Vein endothelial cell (primary cell): ENCODE measurements at places on chromosomes 1 and 21. TPM values are rescaled to one million over a fixed set of nuclear protein-coding genes. Genes with fewer than 3 reads are reported as not detected.

The HUNK gene
- under 0.01 and 0.10 TPM in 2 replicates for total RNA-seq

The GJA5 gene
- total RNA-seq: 2.0 and 8.8 TPM in 2 replicates

The TMPRSS2 gene
- not detected in 2 replicates for total RNA-seq

The GNG4 gene
- total RNA-seq: 0.19 TPM in 1 of 2 replicates, not detected in the other

The CYP4X1 gene
- total RNA-seq: 3.3 and 4.8 TPM in 2 replicates

The OR2L5 gene
- not detected in 2 replicates for total RNA-seq

The EPHB2 gene
- total RNA-seq: 62.0 and 77.4 TPM in 2 replicates

The KISS1 gene
- total RNA-seq: not detected in 2 replicates

The KRTAP13-2 gene
- total RNA-seq: not detected in 2 replicates

The VWA5B1 gene
- total RNA-seq: not detected in 2 replicates

The ITLN2 gene
- total RNA-seq: not detected in 2 replicates

The RBM15 gene
- total RNA-seq: 44.7 and 45.4 TPM in 2 replicates

The CD247 gene
- not detected in 2 replicates for total RNA-seq

The CACNA1S gene
- total RNA-seq: not detected in 2 replicates
